Right atrium auricular region (tissue), 2 donors: ENCODE measurements at places on chromosomes 2 and 18. TPM values are rescaled to one million over a fixed set of nuclear protein-coding genes. Genes with fewer than 3 reads are reported as not detected.

- peaks cover 38% of the 10 kb centered on the region for H3K4me1 ChIP-seq
- H3K36me3 ChIP-seq, result no peaks in the 10 kb centered on the region
- no peak overlapping the region for H3K4me3 ChIP-seq
- DNase-seq, result no peak
- H3K27me3 ChIP-seq, result no peaks in the 10 kb centered on the region
These were observed 21.3 kb downstream of the MLPH start for GRCh38 chr2:237508361-237508760.

GRCh38 chr2:85933753-85934594 is 45.2 kb upstream of the ST3GAL5 start:
- no peaks in the 10 kb centered on the region for H3K36me3 ChIP-seq
- H3K4me1 ChIP-seq, result peaks cover 7% of the 10 kb centered on the region
- DNase-seq, result no peak

DNA sequence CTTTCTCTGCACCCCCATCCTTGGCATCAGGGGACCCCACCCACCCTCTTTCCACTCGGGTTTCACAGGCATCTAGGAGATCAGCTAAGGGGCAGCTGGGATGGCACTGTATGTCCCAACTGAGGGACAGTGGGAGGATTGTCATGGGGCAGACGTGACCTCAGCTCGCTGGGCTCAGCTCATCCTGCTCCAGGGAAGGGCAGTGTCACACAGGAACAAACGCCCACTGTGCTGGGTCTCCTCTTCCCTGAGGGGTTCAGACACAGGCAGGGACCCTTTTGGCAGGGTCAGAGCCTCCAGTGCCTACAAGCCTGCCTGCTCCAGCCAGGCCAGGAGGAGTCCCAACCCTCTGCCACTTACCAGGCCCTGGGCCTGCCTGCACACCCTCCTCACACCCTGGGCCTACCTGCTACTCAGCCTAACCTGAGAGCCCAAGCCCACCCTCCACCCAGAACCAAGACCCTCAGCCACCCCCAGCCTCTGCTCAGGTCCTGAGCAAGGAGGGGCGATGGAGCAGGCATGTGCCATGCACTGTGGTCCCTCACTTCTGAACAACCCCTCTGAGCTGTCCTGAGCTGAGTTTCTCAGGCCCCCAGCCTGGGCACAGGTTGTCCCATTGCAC is 68.2 kb downstream of the HS1BP3 start:
- no peak for DNase-seq
- peaks cover 80% of the 10 kb centered on the region for H3K4me1 ChIP-seq
- H3K4me3 ChIP-seq, result no peak overlapping the region

GRCh38 chr18:55337908-55338521 is 250.0 kb downstream of the TCF4 start:
- peak overlapping the region; percentile 81 for H3K27ac ChIP-seq
- H3K4me3 ChIP-seq, result peak overlapping the region; percentile 22
- no peaks in the 10 kb centered on the region for H3K36me3 ChIP-seq

DNA sequence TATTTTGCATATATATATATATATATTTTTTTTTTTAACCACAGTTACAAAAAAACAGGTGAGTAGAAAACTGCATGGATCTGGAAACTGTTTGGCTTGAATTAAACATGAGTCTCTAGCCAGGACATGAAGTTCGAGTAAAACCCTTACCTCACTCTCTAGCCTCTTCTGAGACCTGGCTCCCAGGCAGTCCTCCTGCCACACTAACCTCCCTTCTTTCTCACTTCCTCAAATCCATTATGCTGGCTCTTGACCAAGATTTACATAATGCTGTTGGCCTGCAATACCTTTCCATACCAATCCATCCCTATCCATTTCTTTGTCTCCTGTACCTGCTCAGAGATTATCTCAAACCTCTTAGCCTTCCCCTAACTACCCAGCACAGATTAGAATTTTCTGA is 34.0 kb downstream of the PIGN start:
- H3K4me1 ChIP-seq, result no peaks in the 10 kb centered on the region
- no peak overlapping the region for H3K27ac ChIP-seq
- no peak for DNase-seq
- H3K36me3 ChIP-seq, result peaks cover 5% of the 10 kb centered on the region
- no peak overlapping the region for H3K4me3 ChIP-seq

DNA sequence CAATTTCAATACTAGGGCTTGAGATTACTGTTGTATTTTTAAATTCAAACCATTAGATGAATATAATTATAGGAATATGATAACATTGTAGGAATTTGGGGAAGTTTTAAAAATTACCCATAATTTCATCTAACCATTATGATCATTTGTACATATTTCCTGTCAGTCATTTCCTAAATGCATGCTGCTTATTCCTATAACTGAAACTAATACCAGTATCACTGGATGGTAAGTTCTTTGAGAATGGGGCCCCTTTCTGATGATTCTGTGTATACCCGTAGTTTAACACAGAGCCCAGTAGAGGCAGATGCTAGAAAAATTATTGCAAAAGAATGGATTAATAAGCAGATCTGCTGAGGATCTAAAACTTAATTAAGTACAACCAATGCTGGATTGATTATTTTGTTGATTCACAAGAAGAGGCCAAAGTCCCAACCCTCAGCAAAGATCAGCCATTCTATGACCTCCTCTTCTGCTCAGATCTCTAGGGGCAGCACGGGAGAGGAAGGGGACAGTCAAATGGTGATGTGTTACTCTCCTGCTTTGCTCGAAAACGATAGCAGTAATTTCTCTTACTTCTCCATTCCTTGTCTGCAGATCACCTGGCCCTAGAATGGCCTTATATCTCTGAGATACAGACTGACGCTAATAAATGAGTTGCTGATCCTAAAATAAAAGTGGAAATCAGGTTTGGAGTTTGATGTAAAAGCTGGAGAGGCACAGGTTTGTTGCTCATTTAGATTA is 69.5 kb upstream of the PELI1 start:
- H3K4me1 ChIP-seq, result no peaks in the 10 kb centered on the region
- no peaks in the 10 kb centered on the region for H3K36me3 ChIP-seq
- no peak overlapping the region for H3K4me3 ChIP-seq
- DNase-seq, result no peak

GRCh38 chr18:35642802-35643201 is 61.3 kb downstream of the GALNT1 start:
- H3K27me3 ChIP-seq, result no peaks in the 10 kb centered on the region
- no peak overlapping the region for H3K4me3 ChIP-seq
- no peak for DNase-seq
- H3K27ac ChIP-seq, result no peak overlapping the region
- no peaks in the 10 kb centered on the region for H3K36me3 ChIP-seq
- no peaks in the 10 kb centered on the region for H3K4me1 ChIP-seq

- H3K27me3 ChIP-seq, result no peaks in the 10 kb centered on the region
- H3K4me3 ChIP-seq, result no peak overlapping the region
- no peaks in the 10 kb centered on the region for H3K36me3 ChIP-seq
- no peaks in the 10 kb centered on the region for H3K4me1 ChIP-seq
- DNase-seq, result no peak
These were observed 22.0 kb downstream of the FAM178B start for GRCh38 chr2:96964221-96964905.

REG1B gene
- not detected for total RNA-seq

PLGLB1 gene
- total RNA-seq, result 0.85 TPM

SETBP1 gene
- 7.8 TPM for total RNA-seq
